Stimulated activated CD4-positive, alpha-beta T cell treated with anti-CD3 and anti-CD28 coated beads, TNF-alpha, amount 100 ng/mL, for 1 hour (primary cell): ENCODE measurements at places on chromosomes 12 and 14.

DNA sequence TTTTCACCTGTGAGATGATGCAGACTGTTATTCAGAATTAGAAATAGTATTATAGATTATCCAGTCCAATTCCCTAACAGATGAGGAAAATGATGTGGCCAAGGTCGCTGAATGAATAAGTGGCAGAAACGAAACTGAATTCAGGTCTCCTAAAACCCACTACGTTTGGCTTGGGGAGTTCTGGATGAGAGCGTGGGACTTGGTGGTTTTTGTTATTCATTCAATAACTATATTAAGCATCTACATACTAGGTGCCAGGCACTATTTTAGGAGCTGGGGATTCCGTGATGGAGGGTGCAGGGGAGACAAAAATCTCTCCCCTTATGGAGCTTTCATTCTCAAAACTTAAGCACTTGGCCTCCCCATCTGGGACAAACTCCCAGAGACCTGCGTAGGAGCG, 813 bp upstream of the CCDC184 start:
- DNase-seq = no peak

DNA sequence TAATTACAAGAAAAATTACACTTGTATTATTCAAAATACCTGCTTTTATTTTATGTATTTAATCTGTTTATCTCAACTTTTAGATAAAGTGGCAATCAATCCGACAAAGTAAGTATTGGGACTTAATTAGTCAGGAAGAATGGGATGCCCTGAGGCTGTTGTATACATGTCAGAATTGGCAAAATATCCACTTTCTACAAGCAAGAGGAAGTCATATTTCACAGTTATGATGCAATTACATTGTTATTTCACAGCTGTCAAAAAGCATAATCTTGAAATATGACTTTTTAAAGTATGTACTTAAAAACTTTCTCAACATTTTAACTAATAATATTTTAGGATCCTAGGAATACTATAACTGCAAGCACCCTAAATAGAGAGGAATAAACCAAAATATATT, 357.1 kb upstream of the MGAT4C start:
- DNase-seq = no peak

- DNase-seq = no peak
Observed at GRCh38 chr12:12019881-12020280, 50.9 kb upstream of the BCL2L14 start.

DNA sequence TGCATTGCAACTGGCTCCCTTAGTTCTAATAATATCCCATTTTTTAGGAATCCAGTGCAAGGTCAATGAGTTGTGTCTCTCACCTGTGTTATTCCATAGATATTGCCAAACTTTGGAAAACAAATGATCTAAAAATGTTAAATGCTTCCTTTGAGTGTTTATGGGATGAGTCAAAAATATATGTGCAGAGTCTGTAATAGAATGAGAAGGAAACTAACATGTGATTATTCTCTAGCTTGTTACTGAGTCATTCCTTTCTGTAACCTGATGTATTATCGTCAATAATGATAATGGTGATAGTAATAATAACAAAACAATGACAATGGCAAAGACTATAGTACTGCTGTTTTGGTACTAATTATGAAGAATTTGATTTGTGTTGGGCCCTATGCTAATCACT, 11.5 kb downstream of the ACSS3 start:
- no peak for DNase-seq

- no peak for DNase-seq
Observed at GRCh38 chr12:68166317-68166831, 6.8 kb upstream of the IFNG start.
